NCI-H446 treated with DMSO at 0.1 percent for 48 hours (cell line): ENCODE measurements at places on chromosomes 7 and 10.

DNA sequence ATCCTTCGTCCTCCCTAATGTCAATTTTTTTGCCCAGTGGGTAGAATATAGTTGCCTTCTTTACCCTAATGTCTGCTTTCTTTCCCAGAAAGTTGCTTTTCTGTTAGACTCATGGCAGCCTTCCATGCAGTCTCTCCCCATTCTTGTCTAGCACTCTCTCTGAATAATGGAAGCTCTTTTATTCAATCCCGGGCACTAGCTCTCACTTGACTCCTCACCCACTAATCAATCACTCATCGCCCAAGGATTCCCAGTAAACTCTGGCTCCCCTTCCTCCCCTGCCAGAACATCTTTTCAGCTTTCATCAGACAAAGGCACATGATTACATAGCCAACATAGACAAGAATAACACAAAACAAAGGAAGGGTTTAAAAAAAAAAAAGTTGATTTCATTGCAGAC, 100.2 kb upstream of the RELN start:
- no peak for DNase-seq

DNA sequence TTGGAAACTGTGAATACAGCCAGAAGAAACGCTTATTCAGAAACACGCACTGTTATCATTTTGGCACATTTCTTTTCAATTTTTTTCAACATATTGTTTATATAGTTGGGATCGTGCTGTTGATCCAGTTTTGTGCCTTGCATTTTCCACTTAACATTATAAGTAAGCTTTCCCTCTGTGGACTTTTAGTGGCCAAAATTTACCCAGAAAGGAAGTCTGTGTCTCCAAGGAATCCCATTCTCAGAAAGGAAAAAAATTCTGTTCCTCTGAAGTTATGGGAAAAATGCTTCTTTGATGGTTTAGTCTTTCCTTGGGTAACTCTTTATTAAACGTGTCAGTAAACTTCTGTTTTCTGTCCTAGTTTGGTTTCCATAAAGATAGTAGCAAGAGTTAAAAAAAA, 280.0 kb downstream of the REEP3 start:
- no peak for DNase-seq

- DNase-seq, result no peak
Measured at GRCh38 chr10:86341361-86341811, 25.2 kb downstream of the GRID1 start.

GRCh38 chr10:25966844-25967243, 32.8 kb downstream of the MYO3A start:
- DNase-seq, result no peak

DNA sequence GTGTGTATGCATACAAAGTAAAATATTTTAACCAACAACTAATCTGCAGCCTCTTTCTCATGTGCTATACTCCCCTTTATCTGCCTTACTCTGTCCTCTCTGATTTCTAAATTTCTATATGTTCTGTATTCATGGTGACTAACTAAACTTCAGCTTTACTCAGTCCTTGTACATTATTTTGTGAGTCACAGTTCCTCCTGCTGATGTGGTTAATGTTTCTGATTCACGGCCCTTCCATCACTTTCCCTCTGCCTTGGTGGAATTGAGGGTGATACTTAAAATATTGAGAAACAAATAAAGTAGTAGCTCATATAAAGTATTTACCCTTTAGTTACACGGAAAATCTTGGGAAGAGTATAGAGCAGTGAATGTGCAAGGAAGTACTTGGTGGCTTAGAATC, 899.1 kb upstream of the ZWINT start:
- no peak for DNase-seq

- DNase-seq, result no peak
Measured at GRCh38 chr10:74862625-74863024, 36.2 kb downstream of the KAT6B start.

DNA sequence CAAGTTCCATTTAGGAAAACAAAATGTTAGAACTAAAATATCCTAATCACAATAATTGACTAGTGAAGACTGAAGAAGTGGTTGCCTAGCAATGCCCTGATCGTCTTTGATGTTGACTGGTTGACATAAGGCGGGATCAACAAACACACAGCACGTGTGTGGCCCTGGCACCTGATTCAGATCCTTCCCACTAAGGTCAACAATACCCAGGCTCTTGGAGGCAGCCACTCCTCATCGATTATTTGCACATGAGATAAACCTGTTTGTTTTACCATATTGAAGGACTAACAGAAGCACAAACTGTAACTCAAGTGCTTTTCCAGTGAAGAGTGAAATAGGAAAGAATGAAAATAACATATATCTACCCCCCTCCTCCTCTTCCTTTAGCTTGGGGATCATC, 15.6 kb downstream of the FANK1 start:
- no peak for DNase-seq

- no peak for DNase-seq
Measured at GRCh38 chr7:40873248-40873647, 738.4 kb downstream of the SUGCT start.

DNA sequence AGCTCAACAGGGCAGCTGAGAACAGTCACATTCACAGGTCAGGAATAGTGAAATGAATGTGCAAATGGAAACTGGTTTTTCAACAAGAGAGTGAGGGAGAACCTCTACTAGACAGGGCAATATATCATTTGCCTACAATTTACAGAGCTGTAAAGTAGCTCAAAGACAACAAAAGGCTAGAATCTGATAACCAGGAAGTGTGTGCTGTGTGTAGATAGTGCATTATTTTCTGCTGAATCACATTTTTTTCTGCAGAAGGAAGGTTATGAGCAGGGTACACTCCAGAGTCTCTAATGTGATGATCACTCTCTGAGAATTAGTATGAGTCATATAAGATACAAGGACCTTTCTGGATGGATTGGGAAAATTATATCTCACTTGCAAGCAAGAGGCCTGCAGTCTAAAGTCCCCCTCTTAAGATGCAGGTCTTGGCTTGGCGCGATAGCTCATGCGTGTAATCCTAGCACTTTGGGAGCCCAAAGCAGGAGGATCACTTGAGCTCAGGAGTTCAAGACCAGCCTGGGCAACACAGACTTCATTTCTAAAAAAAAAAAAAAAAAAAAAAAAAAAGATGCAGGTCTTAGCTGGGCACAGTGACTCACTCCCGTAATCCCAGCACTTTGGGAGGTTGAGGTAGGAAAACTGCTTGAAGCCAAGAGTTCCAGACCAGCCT, 59.9 kb upstream of the COBL start:
- DNase-seq, result no peak

- no peak for DNase-seq
Measured at GRCh38 chr7:134451656-134452055, 7.2 kb downstream of the AKR1B1 start.

DNA sequence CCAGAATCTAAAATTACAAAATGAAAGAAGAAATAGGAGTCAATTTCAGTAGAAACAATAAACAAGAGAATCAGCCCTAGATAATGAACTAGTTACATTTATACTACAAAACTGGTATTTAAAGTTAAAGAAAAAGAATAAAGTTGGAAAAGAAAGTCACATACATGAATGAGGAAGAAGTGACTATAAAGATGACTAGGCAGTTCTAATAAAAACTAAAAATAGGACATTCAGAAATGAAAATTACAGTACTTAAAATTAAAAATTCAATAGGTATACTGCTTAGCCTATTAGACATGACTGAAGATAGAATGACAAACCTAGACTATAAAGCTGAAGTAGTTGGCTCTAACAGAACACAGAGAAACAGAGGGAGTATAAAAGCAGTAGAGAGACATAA, 108.8 kb downstream of the AHR start:
- DNase-seq, result no peak

DNA sequence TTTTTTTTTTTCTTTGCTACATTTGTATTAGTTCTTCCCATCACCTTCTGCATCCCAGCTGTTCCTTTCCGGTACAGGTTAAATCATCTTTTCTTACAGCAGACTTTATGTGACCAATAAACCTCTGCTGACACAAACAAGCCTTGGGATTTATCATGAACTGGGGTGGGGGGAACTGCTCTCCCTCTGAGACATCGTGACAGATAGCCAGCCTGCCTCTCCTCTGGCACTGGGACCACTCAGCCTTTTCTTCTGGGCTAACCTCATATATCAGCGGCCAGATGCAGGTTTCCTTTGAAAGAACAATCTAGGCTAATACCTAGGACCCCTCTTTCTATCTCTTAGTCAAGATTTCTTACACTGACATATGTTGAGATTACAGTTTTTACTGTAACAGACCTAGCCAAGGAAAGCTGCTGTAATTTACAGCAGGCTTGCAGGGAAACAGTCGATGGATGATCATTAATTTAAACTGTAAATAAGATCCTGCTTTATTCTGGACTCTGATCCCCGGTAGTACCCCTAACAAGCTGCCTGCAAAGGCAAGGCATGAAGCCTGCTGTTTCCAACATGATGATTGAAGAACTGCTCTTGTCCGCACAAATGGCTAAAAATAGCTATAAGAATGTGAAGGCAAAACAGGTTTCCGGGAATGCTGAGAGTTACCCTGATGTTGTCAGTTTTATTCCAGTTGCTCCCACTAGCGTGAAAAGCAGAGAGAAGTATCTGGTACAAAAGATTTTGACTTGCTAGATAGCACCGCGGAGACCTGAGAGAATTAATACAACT, 338.7 kb downstream of the SORCS1 start:
- DNase-seq, result no peak

DNA sequence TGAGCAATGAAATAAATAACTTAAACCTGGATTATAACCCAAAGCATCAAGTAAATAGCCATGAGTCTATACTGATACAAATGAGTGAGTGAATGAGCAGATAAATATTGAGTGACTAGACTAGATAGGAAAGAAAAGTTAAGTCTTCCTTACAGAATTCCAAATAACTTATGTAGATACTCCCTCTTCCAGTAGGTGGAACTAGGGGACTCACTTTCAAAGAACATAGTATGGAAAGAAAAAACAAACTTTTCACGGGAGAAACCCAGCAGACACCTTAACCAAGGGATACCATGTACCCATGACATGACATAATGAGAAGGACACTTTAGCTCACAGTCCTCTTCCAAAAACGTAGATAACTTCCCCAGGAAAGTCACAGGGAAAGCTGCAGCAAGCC, 32.2 kb downstream of the CSGALNACT2 start:
- DNase-seq, result no peak

GRCh38 chr7:125876431-125876830, 946.8 kb upstream of the POT1 start:
- DNase-seq, result no peak

DNA sequence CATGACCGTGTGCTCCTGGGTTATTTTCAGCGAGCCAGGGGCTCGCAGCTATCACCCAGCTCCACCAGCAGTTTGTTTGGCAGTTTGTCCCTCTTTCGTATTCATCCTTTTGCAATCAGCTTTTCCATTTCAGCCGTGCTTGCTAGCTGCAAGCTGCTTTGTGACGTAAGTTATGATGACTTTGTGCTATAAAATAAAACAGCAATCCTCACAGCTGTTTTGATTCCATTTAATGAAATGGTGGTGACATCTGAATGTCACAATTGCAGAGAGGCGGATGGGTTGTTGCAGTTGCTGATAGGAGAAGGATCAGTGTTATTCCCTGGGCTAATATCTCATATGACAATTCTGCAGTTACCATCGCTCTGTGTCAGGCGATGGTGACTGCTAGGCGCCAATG, 251.7 kb downstream of the SNX10 start:
- no peak for DNase-seq

DNA sequence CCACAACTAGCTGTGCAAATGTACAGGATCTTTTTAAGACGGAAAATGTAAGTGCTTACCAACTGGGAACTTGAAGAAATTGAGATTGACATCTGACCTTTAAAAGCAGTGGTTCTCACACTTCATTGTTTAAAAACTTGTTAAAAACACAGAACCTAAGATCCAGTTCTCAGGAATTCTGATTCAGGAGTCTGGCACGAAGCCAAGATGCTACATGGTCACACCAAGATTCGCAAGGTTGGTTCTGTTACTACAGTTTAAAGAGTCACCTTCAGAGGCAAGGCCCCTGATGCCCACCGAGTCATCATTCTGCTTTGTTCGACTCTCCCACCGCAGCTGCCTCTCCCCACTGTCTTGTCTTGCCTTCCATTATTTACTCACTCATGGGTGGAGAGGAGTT, 113.3 kb downstream of the GLI3 start:
- DNase-seq, result no peak

DNA sequence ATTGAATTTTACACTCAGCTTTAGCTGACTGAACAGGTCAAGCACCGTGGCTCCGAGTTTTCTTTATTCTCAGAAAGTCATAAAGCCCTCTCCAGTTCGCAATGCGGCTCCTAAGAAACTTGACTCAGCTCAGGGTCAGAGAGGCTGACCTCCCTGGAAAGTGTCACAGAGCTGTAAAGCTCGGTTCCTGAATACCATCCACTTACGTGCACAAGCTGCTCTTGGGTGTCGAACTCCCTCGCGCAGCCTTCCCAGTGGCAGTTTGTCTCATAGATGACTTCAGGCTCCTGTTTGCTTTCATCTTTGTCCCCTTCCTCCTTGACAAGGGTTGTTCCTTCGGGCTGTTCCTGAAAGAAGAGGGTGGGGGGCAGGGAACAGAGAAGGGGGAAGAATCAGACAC, 213.7 kb downstream of the GLI3 start:
- no peak for DNase-seq

DNA sequence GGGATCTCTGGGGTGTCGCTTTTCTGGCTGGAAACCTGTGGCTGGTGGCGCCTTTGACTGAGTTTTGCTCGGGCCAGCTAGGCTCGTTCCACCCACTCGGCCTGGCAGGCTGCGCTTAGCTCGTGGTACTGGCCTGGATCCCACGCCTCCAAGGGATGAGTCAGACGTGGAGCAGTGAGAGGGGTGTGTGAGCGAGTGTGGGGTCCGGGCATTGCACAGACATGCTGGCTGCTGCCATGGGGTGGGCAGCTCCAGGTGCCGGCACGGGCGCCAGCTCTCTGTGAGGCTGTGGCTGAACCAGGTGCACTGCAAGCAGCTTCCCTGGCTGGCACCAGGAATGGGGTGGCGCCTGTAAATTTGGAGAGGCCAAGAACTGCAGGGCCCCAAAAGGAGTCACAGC, 63.1 kb upstream of the CACNA2D1 start:
- no peak for DNase-seq

DNA sequence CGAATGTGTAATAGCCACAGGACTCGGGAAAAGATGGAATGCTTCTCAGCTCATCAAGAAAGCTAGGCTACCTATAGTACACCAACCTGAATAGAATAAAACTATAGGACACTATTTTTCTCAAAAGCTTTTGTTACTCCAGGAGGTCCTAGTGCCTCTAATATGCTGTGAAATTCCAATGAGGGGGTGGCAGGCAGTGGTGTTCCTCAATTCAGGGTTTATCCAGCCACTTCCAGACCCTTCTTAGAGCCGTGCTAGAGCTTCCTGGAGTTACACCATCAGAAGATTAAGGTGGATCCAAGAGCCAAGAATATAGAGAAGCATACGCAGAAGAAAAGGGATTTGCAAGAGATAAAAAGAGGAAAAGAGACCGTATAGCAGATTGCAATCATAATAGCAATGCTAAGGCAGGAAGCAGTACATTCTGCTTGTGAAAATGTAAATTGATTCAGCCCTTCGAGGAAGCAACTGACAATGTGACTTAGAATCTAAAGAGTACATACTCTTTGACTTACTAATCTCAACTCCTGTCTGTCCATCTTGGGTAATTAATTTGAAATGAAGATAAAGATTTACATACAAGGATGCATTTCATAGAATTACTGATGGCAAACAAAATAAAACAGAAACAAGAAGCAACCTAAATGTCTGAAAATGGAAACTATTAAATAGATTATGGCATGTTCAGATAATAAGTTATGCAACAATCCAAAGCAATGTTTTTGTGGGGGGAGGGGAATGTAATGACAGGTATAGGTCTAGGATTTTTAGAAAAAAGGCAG, 2.1 kb downstream of the ST8SIA6 start:
- no peak for DNase-seq
